ENCODE measurements at places on chromosomes 7 and 10.
A peak's percentile ranks its signal among the peaks of the same experiment; 100 is the strongest.

DNA sequence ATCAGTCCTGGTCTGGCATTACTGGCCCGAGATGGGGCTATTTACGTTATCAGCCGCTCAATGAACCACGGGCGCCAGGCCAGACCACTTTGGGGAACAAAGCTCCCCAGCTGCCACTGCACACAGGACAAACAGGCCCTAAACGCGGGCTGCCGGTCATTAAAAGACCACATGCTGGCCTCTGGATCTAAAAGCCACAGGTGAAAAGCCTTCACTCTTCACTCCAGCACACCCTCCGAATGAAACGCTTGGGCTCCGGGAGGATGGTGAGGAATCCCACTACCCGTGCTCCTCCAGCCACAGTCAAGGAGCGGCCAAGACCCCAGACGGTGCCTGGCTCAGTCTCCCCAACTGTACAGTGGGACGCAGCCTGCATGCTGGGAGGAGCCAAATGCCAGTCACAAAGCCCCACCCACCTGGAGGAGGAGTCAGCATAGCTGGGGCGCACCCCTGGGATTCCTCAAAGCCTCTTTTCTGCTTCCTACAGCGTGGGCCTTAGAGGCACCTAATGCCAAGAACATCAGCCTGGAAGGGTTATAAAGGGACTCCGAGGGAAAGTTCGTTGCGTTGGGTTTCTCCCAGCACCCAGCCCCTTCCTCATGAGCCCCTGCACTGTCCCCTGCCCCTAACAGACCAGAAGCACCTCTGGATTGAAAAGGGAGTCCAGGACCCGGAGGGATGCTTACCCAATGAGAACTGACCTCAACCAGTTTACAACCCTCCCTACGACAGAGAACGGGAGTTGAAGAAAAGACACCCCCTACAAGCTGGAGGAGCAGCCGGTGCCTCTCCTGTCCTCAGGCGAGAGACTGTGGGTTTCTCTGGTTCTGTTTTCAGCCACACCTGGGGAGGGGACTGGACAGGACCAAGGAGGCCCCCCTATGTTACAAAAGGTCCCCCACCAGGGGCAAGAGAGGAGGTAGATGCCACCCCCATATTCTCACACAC lies 4.7 kb downstream of the PDGFA start:
- no peak for DNase-seq

GRCh38 chr7:107680478-107680877 lies 19.9 kb downstream of the SLC26A4 start:
- no peak for DNase-seq

GRCh38 chr7:112159351-112159750 lies 46.8 kb downstream of the DOCK4 start:
- DNase-seq, result no peak

- DNase-seq, result no peak
Measured at GRCh38 chr10:21824409-21824808, 179.1 kb downstream of the DNAJC1 start.

DNA sequence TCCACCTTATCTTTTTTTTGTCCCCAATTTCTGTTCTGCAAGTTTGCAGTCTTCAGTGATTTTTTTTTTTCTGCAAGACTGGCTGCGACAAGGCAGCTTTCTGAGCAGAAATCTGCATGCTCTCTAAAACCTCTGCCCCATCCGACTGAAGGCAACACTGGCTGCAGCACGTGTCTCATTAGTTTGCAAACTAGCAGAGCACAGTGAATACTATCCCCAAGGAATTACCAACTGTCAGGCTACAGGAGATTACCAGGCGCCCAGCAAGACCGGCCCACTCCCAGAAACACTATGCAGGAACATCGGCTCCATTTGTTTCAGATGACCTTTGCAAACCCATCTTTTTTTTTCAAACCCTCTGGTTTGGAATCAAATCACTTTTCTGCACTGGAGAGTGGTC lies 538.8 kb downstream of the SORCS1 start:
- DNase-seq, result no peak

GRCh38 chr10:125531465-125531864 lies 151.5 kb downstream of the TEX36 start:
- no peak for DNase-seq

GRCh38 chr7:74013539-74014272 lies 14.3 kb upstream of the ELN start:
- DNase-seq, result no peak

DNA sequence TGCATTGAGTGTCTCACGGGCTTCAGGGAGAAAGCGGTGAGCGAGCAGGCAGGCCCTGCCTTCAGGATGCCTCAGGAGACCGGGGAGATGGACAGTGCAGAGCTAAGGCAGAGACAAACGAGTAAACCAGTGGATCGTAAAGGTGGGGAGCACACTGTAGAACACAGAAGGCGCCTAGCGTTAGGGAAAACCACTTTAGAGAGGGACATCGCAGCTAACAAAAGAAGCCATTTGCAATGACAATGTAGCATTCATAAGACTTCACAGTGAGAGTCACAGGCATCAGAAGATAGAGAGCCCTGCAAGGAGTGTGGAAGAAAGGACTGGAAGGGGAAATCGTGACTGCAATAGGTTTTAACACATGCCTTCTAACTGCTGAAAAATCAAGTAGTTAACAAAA lies 54.9 kb upstream of the TMEM273 start:
- no peak for DNase-seq

- DNase-seq, result no peak
Measured at GRCh38 chr7:71019706-71020105, 112.2 kb upstream of the GALNT17 start.

- DNase-seq, result no peak
Measured at GRCh38 chr7:28208506-28208905, 27.9 kb upstream of the JAZF1 start.

DNA sequence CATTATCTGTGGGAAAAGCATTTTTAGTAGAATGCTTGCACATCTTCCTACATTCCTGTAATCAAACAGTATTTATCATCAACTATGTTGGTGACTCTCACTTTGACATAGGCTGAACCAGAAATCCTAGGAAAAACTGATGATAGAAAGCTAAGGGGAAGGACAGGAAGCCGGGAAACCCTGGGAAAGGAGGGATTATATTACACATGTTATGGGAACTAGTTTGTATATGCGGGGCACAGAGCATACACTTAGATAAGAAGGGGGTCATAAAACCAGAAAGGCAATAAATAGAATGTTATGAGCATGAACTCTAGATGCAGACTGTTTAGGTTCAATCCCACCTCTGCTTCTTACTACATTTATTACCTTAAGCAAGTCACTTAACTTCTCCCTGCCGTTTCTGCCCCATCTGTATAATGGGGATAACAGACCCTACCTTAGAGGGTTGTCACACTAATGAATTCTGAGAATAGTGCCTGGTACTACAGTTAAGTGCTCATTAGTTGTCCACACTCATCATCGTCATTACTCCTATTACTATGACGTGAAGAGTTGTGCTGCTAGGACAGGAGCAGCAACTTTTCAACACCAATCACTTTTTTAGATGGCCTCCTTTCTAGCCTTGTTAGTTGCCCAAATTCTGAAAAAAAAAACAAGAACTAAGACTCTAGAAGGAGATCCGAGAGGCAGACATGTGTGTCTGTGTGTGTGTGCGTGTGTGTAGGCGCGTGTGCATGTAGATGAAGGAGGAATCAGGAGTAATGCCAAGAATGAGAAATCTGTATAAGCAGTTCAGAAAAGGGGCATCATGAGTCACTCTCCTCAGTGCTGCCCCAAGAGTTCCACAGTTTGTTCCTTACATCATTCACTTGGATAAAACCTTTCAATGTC lies 52.2 kb downstream of the KMT2C start:
- no peak for DNase-seq

DNA sequence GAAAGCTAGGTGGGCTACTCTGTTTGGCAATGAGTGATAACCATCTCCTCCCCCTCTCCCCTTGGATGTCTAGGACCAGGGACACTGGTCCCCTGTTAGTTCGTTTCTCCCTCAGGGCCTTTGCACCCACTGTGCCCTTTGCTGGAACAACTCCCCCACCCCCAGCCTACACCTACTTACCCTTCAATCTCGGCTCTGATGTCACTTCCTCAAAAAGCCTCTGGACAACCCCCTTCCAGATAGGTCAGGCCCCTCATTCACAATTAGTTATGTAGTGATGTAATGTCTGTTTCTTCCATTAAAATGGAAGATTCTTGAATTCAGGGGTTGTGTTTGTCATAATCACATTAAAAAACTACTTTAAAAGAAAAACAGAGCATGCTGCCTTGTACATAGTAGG lies 152.9 kb downstream of the SNX10 start:
- no peak for DNase-seq

DNA sequence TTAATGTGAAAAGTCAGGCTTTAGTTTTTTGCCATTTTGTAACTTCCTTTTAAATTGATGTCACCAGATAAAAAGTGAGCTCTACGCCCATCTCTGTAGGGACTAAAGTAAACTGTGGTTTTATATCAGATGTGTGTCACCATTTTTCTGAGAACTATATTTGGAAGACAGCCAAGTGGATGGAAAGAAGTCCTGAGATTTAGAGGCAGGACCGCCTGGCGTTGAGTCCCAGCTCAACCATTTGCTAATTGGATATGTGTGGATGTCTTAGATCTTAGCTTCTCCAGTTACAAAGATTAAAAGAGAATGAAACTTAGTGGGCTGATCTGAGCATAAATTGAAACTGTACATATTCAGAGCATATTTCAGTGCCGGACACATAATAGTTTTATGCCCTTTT lies 691.6 kb upstream of the CELF2 start:
- DNase-seq, result no peak

DNA sequence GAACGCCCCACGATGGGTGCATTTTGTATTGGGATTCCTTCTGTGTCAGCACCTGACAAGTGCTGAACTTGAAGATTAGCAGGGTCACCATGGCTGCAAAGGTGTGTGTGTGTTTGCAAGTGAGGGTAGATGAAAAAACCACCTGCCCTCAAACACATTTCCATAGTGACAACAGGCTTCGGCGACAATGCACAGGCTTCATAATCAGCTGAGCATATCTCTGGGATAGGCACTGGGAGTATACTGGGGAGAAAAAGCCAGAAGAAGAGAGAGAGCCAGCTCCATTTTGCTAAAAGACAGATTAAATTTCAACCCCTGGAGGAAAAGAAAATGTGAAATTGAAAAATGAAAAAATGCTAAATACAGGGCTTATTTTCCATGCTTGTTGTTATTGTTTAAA lies 656.1 kb downstream of the INHBA start:
- no peak for DNase-seq

- no peak for DNase-seq
Measured at GRCh38 chr10:49169776-49170175, 18.4 kb downstream of the TMEM273 start.

DNA sequence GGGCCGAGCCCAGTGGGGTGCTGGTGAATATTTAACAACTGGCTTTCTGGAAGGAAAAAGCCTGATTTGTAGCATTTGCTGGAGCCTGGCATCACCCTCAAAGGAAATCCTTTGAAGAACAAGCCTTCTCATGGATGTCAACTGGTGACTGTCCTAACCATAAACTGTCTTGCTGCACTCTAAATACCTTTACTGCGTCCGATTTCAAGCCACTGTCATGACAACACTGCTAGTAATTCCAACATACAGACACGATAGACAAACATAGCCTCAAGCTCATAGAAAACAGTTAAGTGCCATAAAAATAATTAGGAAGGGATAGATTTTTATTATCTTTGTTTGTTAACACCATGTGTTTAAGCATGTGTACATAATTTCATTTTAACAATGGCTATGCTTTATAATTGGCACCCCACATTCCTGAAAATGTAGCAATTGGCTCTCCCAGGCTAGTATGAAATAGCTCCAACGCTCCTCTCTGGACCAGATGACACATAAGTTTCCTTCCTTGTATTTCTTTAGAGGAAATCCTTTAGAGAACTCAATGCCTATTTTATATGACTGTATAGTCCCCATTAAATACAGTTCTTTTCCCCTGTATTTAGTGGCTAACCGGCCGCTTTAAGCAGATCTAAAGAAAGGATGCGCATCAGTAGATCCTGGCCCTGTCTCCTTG lies 273.4 kb downstream of the PRPF18 start:
- peak; percentile 84 for DNase-seq

- peak; percentile 82 for DNase-seq
Measured at GRCh38 chr7:13850185-13850752, 139.2 kb downstream of the ETV1 start.

DNA sequence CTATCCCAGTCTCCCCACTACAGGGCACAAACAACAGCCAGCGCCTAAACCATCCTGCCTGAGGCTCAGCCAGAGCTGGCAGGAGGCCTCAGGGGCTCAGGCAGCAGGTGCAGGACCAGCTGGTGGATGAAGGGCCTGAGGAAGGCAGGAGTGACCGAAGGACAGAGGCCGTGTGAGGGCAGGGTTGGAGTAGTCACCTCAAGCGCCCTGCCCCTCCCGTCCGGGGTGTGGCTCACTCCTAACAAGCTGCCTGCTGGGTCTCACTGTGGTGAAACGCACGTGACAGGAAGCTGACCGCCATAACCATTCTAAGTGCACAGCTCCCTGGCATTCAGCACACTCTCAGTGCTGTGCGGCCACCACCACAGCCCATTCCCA lies 281.1 kb downstream of the ELFN1 start:
- peak; percentile 8 for DNase-seq

GRCh38 chr7:44188480-44189225 lies 586 bp downstream of the GCK start:
- no peak for DNase-seq

DNA sequence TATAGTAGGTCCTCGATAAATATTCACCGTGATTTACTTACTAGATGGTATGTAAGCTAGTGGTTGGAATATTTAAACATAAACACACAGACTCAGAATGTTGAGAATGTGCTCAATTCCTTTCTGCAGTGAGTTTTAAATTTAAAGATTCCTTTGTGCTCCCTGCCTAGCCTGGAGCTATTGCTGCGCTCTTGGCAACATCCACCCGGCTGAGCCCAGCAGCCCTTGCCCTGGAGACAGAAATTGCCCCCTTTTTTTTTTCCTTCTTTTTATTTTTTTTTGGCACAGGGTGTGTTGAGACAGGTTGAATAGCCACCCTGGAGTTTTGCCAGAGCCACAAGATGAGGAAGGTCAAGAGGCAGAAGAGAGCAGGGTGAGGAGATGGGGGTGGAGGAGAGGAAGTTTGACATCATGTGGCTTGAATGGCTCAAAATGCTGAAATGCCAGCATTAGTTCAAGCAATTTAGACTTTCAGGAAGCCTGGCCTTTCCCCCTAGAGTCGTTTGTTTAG lies 180.8 kb downstream of the PRKCQ start:
- no peak for DNase-seq

DNA sequence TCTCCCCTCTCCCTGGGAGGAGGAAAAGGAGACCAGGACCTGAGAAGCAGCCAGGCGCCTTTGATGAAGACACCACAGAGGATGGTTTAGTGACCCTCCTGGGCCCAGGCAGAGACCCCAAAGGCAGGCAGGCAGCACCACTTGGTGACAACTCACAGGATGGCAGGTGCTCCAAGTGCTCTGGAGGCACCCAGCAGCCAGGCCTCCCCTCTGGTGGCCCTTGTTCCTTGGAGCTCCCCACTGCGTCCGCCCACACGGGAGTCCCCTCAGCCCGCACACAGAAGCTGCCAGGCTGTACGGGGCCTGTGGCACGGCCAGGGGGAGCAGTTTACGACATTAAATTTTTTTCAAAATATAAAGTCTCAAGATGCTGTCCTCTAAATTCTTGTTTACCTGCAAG lies 607.1 kb upstream of the FOXK1 start:
- no peak for DNase-seq

GRCh38 chr10:124560377-124561105 lies 98.9 kb downstream of the LHPP start:
- no peak for DNase-seq
